H1 (cell line): ENCODE measurements at places on chromosomes 13 and 19. TPM values are rescaled to one million over a fixed set of nuclear protein-coding genes. Genes with fewer than 3 reads are reported as not detected.

GRCh38 chr13:29591310-29591709 is 4.2 kb downstream of the SLC7A1 start:
- DNase-seq, result no peak

Gene LRRC8E
- 2.9 and 3.4 TPM in 2 replicates for total RNA-seq

GRCh38 chr19:44657211-44657921 is 13.7 kb downstream of the PVR start:
- no peak for DNase-seq

DNA sequence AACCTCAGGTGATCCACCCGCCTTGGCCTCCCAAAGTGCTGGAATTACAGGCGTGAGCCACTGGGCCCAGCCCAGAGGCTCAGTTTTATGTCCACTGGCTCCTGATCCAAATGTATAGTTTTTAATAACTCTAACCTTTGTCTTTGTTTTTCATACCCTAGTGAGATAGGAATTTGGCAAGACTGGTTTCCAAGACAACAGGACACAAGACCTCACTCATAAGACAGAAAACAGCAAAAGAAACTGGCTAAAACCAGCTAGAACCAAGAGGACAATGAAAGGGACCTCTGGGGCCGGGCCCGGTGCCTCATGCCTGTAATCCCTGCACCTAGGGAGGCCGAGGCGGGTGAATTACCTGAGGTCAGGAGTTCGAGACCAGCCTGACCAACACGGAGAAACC is 27.6 kb downstream of the CPT1C start:
- DNase-seq, result no peak

DNA sequence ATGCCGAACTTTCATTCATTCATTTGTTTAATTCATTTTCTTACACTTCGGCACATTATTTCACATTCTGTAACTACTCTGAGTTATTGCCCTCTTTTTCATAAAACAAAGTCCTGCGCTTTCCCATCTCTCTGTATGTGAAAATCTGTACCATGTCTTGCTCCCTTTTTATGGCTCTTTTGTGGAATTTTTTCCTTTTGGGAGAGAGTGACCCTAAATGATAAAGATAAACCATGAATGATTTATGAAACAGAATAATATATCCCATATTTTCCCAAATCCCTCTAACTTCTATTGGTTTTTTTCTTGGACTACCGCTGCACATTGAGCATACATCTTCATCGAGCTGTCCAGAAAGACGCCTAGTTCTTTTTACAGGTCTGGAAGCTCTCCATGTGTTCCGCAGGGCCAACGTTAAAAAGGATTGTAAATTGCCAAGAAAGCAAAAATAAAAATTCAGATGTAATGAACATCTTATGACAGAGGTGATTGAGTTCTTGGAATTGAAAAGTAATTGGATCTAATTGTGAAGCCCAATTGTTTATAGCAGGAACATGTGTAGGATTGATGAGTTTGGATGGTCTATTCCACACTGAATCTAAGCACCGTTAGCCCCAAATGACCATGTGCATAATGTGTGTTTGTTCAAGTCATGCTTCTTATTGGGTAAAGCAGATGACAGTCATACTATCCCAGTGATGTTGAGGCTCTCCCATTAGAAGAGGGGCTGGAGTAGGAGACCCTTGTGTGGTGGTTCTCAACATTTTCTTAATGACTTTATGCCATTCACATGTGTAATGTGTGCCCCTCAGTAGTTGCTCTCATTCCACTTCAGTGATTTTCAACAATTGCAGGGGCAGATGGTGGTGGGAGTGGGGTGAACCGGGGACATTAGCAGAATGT is 378.9 kb downstream of the DLEU7 start:
- no peak for DNase-seq

Gene RDH8
- total RNA-seq, result not detected in 2 replicates

DNA sequence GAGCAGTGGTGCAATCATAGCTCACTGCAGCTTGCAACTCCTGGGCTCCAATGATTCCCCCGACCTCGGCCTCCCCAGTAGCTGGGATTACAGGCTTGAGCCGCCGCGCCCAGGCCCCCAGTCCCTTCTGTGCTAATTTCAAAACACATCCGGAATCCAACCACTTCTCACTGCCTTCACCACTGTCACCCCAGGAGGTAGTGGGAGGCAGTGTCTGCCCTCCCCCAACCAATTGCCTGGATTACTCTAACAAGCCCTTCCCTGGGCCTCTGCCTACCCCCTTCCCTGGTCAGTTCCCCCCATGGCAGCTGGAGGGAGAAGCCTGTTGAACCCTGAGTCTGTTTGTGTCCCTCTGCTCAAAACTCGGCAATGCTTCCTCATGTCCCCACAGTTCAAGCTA is 2.3 kb downstream of the PRAM1 start:
- DNase-seq, result no peak

Gene OR7C1
- total RNA-seq, result not detected in 2 replicates

Gene ZNF324B
- 5.3 and 6.0 TPM in 2 replicates for total RNA-seq

GRCh38 chr13:52921194-52921593 is 72.8 kb upstream of the PCDH8 start:
- DNase-seq, result no peak

GRCh38 chr13:80033286-80033685 is 307.6 kb downstream of the SPRY2 start:
- DNase-seq, result no peak

Gene PDX1
- total RNA-seq, result not detected in 2 replicates

DNA sequence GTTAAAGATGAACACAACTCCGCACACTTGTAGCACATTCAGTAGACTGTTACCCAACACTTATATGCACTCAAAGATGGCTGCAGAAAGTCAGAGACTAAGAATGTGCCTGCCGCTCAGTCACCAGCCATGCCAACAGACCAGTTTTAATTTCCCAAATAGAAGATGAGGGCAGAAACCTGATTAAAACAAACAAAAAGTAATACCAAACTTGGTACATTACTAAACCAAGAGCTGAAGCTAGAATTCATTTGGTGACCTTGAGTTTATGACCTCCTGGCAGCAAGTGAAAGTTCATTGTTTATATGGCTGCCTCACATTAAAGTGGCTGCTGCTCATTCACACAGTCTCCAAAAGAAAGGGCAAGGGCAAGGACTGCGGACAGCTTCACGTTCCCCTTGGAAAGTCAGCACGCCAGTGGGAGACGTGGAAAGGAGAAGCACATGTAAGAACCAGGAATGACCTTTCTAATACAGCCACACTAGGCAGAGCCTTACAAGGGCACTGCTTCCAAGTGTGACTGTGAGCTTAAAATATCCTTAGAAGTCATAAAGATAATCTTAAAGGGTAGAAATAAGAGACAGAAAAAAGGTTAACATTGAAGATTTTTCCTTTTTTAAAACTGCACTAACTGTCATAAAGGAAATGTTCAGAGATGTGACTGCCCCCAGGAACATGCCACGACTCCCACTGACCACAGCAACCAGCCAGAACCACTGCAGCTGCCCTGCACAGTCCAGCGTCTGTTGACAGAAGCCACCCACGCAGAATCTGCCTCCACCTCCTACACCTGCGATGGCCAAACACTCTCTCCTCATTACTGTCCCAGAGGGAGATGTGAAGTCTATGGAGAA is 73.5 kb downstream of the STK24 start:
- no peak for DNase-seq
